ENCODE measurements at places on chromosomes 7 and 10.

DNA sequence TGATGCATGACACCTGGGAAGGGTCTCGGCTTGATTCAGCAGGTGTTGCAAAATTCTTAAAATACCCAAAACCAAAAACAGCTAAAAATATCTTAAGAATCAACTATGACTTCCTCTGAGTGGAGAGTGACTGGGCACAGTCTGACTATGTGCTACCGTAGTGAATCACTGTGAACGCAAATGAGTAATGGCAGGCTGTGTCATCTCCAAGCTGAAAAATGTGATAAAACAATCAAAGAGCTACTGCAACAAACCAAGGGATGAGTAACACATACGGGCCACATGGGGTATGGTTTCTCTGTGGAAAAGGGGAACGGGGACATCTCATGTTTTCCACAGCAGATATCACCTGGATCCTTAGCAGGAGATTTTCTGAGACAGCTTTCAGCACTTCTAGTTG, 127.5 kb downstream of the ABCA13 start:
- peak; percentile 87 for DNase-seq

GRCh38 chr7:3042861-3043489, 692 bp downstream of the CARD11 start:
- DNase-seq, result no peak

DNA sequence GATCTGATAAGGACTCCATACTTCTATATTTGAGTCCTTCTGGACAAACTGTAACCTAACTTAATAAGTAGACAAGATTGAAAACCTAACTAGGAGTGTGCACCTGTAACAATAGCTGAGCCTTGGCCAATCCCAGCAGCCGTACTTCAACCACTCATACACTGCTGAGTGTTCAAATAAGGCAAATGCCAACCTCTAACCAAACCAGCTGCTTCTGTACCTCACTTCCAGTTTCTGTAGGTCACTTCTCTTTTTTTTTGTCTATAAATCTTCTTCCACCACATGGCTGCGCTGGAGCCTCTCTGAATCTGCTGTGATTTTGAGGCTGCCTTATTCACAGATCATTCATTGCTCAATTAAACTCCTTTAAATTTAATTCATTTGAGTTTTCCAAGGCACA, 753.2 kb downstream of the DNAJB9 start:
- no peak for DNase-seq

GRCh38 chr7:116384936-116385635, 114.5 kb upstream of the CAV2 start:
- no peak for DNase-seq

DNA sequence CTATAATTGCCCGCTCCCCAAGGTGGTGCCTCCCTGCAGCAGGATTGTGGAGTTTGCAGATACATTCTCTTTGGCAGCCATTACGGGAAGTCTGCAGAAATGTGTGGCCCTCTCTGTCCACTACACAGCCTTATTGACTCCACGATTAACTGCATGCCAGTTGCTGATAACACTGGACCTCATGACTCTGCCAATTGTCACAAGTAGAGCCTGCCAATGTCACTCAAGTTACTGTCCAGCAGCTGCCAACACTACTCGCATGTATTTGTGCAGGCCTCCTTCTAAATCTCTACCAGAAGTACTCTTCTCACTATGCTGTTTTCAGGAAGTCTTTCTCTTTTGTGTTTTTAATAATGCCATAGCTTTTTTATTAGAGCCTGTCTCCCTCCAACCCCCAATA, 128.8 kb downstream of the PPP1R3A start:
- no peak for DNase-seq

DNA sequence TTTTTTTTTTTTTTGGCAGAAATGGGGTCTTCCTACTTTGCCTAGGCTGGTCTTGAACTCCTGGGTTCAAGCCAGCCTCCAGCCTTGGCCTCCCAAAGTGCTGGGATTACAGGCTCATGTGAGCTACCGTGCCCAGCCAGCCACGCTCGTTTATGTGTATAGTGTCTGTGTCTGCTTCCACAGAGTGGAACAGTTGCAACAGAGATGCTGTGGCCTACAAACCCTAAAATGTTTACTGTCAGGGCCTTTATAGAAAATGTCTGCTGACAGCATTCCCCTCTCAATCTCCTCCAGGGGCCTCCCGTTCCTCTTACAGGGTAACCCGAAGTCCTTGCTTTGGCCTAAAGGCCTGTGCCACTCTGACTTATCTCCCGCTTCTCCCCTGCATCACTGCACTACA, 87.6 kb upstream of the LEP start:
- DNase-seq, result no peak

DNA sequence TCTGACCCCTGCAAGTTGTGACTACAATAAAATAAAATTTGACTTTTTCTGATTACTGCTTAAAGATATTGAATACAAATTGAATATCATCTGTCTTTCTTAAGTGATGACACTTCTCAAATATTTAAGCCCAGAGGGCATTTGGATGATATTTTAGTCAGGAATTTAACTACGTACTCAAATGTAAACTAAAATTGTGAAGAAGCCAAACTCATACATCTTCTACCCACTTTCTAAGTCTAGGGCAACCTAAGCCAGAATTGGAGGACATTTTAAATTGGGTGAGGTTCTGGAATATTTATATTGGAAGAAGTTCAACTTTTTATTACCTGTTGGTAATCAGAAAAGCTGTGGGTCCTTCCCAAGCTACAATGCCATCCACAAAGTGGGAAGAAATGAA, 149.1 kb upstream of the WDR11 start:
- DNase-seq, result no peak

All from fibroblast of skin of right biceps (primary cell).